ENCODE measurements at places on chromosomes 11 and 22.

DNA sequence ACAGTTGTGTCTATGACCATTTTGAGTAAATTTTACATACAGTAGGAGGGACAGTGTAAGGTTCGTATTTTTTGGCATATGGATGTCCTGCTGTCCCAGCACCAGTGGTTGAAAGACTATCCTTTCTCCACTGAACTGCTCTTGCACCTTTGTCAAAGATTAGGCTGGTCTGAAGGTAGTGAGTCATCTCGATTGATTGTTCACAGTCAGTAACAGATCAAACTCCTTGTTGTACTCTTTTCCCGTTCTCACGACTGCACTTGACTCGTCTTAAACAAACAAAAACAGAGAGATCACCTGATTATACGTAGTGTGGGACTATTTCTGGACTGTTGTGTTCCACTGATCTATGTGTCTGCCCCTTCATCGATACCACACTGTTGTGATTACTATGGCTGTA lies 77.1 kb downstream of the DGCR2 start:
- no peak for DNase-seq

DNA sequence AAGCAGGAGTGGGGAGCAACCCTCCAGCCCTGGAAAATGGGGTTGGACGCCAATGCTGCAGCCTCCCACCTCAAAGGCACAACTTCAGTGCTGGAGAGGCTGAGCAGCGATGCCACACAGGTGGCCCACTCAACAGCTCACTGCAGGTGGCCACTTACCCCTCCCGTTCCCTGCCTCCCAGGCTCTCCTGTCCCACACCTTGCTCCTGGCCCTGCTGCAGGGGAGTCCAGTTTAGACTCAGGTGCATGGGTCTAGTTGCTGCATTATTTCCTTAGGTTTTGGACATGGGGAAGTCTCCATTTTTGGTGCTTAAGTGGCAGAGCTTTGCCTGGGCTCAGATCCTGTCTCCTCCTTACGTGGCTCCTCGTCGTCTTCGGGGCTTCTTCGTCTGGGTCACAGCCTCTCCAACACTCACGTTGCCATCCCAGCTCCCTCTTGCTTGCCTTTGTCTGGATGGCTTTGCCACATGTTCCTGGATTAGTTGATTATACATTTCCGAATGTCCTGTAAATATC lies 898.3 kb downstream of the BRD1 start:
- DNase-seq = no peak

DNA sequence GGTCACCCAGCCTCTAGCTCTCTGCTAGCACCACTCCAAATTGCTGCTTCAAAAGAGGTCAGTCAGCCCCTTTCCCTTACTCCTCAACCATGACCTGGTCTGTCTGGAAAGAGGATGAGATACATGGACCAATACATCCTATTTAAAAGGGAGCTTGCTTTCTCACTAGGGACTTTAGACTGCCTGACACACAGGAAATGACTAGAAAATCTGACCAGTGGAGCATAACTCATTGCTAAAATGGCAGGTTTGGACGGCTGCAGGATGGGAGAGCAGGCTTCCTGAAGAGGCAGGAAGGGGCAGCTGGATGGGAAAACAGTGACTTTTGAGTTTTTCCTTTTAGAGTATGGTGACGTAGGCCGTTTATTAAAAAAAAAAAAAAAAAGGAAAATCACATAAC lies 25.3 kb downstream of the STIM1 start:
- DNase-seq = no peak

DNA sequence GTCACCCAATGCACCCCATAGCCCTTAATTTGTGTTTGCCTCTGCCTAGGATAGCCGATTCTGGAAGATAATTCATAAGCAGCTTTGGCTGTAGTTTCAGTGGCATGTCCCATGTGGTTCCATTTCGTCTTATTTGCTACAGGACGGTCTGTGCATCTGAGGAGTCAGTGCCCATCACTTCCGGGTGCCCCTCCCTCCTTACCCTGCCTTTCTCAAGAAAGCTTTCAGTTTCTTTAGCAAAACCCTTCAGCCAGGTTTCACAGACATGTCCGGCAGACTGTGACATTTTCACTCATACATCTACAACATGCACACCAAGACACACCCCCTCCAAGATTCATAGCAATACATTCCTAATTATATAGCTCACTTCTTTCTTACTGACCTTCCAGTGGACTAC lies 14.3 kb downstream of the TP53AIP1 start:
- DNase-seq = no peak

DNA sequence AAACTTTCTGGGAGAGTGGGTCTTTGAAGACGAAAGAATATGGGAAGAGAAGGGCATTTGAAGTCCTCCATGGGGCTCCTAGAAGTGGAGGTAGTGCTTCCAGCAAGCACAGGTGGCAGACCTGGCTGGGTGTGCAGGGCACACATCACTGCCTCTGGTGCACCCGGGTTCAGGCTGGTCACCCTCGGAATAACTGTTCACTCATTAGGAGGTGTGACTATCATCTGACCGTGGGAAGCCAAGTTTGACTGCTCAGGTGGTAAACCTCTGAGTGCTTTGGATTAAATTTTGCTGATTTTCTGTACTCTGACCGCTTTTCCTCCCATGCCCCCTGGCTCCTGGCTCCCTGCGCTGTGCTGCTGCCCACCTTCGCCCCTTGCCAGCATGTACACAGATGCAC lies 11.1 kb downstream of the ADAMTS15 start:
- DNase-seq = no peak

DNA sequence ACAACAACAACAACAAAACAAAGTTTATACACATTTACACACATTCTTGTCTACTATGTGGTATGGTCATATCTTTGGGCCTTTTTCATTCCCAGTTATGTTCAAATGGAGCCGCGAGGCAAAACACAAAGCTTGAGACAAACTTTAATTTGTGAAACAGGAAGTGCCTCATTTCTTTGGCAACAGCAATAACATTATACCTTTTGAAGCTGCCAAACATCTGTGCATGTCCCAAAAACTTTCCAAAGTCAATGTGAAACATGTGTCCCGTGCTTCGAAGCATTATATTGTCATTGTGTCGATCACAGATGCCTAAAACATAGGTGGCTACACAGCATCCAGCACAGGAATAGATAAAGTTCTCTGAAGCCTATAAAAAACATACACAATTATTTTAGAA lies 25.0 kb upstream of the RPS13 start:
- DNase-seq = no peak

GRCh38 chr11:80320765-80321164 lies 879.9 kb upstream of the TENM4 start:
- no peak for DNase-seq

- DNase-seq = no peak
These were observed 1.7 kb upstream of the SCO2 start for GRCh38 chr22:50526834-50527801.

GRCh38 chr22:29629903-29630516 lies 26.6 kb downstream of the NF2 start:
- DNase-seq = no peak

GRCh38 chr11:122075016-122075415 lies 41.0 kb downstream of the BLID start:
- no peak for DNase-seq

DNA sequence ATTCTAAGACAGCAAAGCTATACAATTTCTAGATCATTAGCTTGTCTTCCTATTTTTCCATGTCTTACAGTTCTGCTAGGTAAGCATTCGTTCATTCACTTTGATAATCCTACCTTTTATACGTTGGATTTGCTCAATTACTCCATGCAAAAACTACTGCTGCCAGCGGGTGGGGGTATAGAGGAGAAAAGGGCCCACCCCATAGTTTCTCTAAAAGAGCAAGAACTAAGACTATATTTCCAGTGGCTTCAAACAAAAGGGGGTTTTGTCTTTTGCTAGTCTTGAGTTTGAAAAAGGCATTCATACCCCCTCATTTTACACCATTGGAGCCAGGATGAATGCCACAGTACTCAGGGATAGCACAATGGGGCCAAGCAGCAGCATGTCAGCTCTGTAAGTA lies 155.7 kb downstream of the WT1 start:
- DNase-seq = no peak

DNA sequence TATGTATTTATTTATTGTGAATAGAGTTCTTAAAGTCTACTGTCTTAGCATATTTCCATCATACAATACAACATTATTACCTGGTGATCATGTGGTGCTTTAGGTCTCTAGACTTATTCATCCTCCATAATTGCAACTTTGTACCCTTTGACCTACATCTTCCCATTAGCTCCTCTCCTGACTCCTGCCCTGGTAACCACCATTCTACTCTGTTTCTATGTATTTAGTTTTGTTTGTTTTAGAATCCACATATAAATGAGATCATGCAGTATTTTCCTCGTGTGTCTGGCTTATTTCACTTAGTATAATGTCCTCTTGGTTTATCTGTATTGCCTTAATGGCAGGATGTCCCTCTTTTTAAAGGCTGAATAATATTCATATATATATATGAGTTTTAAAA lies 22.7 kb downstream of the NCAM1 start:
- DNase-seq = peak; percentile 12

GRCh38 chr22:46518542-46519325 lies 18.7 kb downstream of the CELSR1 start:
- DNase-seq = no peak

GRCh38 chr11:22787551-22788162 lies 41.9 kb downstream of the SVIP start:
- peak; percentile 30 for DNase-seq

DNA sequence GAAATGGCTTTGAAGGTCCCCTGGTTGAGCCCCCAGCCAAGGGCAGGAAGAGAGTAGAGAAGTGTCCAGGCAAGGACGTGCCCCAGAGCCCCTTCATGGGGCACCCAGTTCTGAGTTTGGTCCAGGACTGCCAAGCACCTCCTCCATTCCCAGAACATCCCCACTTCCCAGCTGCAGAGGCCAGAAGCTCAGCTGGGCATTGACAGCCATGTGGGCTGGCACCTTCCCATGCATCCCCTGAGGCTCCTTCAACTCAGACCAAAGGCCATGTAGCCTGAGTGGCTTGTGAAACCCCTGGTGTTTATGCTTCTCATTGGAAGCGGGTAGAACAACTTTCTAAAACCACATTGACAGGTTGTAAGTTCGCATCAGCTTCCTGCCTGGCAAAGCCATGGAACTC lies 789.6 kb downstream of the TBC1D22A start:
- DNase-seq = no peak

- DNase-seq = no peak
These were observed 103.8 kb upstream of the CSNK2A3 start for GRCh38 chr11:11456866-11457265.

DNA sequence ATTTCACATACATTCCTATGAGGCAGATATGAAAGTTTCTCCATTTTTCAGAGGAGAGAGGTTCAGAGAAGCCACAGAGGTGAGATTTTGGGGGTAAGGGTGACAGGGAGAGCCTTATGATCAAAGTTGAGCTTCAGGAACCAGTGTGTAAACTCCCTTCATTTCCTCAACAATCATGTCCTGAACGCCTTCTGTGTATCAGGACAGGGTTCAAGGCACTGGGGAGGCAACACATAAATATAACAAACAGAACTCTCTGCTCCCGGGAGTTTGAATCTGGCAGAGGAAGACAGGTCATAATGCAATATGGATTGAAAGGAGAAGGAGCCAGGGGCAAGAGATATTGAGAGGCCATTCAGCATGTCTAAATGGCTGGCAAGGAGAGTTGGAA lies 28.0 kb downstream of the AMOTL1 start:
- no peak for DNase-seq

DNA sequence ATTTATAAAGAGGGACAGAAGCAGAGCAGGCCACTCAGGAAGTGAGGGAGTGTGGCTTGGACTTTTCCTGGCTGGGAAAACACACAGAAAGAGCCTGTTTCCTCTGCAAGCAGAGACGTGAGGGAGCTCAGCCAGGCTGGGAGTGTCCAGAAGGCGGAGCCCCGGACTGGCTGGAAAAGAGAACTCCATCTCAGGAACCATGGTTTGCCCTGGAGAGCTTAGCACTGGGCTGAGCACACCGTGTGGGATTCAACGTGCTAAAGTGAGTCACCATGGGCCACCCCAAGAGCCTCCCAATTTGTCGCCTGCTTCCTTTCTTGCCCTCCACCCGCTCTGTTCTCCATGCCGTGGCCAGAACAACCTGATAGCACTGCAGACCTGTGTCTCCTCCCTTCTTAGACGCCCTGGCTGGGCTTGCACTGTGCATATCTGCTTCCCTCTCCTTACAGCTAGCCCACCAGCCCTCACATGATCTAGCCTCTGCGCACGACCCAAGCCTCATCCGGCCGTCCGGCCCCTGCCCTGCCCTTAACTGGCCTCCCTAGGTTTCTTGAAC lies 51.8 kb downstream of the GALNT18 start:
- no peak for DNase-seq

- no peak for DNase-seq
These were observed 41.3 kb upstream of the ETS1 start for GRCh38 chr11:128628686-128629085.

GRCh38 chr11:110434952-110435779 lies 5.4 kb downstream of the FDX1 start:
- no peak for DNase-seq

- DNase-seq = no peak
These were observed 3.4 kb upstream of the TAB1 start for GRCh38 chr22:39395936-39396796.

DNA sequence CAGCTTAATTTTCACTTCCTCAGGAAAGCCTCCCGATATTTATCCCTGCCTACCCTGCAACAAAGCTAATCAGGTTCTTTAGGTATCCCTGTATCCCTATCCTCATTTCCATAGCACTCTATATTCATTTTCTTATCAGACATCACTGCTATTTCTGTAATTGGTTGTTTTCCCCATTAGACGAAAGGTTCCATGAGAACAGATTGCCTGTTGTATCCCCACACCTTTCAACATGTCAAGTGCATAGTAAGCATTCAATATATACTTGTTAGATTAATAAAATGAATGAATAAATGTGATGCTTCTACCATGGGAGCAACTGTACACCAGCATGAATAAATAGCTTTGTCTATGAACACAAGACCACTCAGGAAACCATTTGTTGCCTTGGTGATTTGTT lies 499.8 kb downstream of the DLG2 start:
- DNase-seq = no peak
